T-cell (primary cell): ENCODE measurements at places on chromosomes 5 and 9. TPM values are rescaled to one million over a fixed set of nuclear protein-coding genes. Genes with fewer than 3 reads are reported as not detected.

- no peak for DNase-seq
Measured at GRCh38 chr9:131386281-131386680, 7.6 kb upstream of the PRRC2B start.

Gene HCN1
- total RNA-seq = not detected

Gene IGFBPL1
- total RNA-seq = not detected

DNA sequence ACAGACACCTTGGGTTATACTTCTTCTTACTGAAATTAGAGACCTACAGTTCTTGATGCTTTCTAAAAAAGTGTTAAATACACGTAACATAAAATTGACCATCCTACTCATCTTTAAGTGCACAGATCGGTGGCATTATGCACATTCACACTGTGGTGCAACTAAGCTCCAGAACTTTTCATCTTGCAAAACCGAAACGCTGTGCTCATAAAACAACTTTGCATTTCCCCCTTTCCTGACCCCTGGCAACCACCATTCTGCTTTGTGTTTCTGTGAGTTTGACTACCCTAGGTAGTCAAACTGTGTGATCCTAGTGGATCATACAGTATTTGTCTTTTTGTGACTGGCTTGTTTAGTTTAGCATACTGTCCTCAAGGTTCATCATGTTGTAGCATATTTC is 3.9 kb downstream of the MVB12B start:
- DNase-seq = no peak

Gene LCN6
- total RNA-seq = not detected

Gene FAM174A
- total RNA-seq = 7.9 TPM

GRCh38 chr5:60163762-60164161 is 270.2 kb upstream of the PDE4D start:
- DNase-seq = no peak

Gene TSTD2
- total RNA-seq = 17.9 TPM

Gene PCDHB7
- not detected for total RNA-seq

GRCh38 chr5:122154910-122155309 is 25.6 kb downstream of the ZNF474 start:
- DNase-seq = no peak

DNA sequence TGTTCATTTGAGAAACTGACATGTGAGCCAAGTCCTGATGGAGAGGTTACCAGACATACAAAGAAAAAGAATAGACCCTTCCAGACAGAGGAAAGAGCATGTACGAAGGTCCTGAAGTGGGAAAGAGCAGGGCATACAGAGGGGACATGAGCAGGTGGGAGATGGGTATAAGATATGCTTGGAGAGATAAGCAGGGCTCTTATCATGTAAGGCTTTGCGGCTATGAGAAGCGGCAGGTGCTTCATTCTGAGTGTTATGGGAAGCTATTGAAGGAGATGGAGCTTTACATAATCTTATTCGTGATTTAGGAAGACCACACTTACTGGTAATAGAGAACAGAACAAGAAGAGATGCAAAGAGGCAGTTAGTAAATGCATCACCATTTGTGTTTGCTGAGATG is 417.1 kb downstream of the EBF1 start:
- DNase-seq = no peak

- DNase-seq = no peak
Measured at GRCh38 chr9:72300873-72301272, 64.1 kb downstream of the ZFAND5 start.

- DNase-seq = no peak
Measured at GRCh38 chr9:116484492-116485061, 202.5 kb upstream of the TRIM32 start.

DNA sequence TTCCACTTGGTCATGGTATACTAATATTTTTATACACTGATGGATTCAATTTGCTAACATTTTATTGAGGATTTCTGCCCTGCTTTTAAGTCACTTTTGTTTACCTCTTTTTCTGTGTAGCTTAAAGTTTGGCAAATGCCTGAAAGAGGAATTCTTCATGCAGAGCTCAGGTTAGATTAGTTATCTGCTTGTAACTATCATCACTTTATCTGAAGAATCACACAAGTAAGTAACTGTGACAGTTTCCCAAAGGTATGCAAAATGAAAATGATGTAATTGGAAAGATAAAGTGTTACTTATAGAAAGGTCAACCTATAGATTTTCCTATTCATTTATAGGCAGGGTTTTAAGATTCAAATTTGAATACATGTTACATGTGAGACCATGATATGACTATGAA is 188.8 kb upstream of the ACTBL2 start:
- DNase-seq = no peak

DNA sequence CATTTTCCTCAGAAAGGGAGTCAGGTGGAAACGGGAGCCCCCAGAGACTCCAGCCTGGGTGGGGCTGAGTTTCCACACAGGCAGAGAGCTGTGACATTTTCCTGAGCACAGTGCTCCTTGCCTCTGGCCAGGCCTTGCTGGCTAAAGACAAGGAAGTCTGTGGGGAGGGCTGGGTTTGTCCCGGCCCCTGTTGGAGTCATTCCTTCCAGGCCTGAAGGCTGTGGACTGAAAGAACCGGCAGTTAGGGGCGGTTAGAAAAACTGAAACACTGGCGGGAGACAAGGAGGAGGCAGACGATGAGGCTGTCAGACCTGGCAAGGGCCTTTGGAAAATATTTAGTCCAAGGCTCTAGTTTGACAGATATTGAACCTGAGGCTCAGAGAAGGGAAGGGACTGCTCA is 29.9 kb downstream of the COL15A1 start:
- DNase-seq = no peak

- no peak for DNase-seq
Measured at GRCh38 chr5:67842806-67843205, 372.8 kb upstream of the PIK3R1 start.

Gene DDX46
- total RNA-seq = 53.9 TPM

Gene DMGDH
- total RNA-seq = 0.47 TPM

Gene IFNE
- total RNA-seq = not detected

DNA sequence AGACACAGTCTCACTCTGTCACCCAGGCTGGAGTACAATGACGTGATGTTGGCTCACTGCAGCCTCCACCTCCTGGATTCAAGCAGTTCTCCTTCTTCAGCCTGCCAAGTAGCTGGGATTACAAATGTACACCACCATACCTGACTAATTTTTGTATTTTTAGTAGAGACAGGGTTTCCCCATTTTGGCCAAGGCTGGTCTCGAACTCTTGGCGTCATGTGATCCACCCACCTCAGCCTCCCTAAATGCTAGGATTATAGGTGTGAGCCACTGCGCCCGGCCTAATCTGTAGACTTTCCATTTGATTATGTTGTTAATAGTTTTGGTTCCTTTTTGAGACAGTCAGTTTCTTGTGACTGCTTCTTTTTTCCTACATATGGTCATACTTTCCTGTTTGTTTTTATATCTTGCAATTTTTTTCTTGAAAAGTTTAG is 31.0 kb downstream of the MTREX start:
- DNase-seq = no peak

GRCh38 chr5:78699552-78700153 is 51.1 kb upstream of the LHFPL2 start:
- DNase-seq = no peak

GRCh38 chr9:698276-698675 is 143.2 kb upstream of the DMRT1 start:
- no peak for DNase-seq

- DNase-seq = no peak
Measured at GRCh38 chr5:131186561-131187256, 16.0 kb downstream of the LYRM7 start.

- DNase-seq = no peak
Measured at GRCh38 chr5:135071311-135071710, 37.3 kb upstream of the PITX1 start.

DNA sequence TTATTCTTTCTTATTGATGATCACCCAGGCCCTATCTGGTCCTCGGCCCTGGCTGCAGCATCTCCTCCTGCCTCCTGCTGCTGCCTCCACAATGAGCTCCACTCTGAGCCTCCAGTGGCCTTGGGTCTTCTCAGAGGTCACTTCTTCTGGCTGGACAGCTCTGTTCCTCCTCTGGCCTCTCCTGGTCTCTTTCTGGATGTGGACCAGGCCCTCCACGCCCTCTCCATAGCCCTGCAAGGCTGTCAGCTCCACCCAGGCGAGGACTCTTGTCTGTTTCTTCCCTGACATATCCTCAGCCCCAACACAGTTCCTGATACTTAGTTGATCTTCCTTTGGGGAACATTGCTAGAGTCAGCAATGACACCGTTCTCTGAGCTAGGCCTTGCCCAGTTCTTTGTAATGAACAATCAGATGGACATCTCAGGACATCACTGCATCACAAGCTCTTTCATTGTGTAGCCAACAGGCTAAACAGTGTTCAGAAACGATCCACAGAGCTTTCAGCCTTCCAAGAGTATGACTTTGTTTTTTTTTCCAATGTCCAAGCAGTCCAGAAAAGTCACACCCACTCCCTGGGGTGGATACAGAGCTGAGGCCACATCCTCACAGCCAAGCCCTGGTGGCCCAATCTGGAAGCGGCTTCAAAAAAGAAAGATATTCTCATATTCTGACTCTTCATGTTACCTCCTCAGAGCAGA is 62.5 kb upstream of the DNAH5 start:
- no peak for DNase-seq

Gene RASGRF2
- total RNA-seq = 39.8 TPM

DNA sequence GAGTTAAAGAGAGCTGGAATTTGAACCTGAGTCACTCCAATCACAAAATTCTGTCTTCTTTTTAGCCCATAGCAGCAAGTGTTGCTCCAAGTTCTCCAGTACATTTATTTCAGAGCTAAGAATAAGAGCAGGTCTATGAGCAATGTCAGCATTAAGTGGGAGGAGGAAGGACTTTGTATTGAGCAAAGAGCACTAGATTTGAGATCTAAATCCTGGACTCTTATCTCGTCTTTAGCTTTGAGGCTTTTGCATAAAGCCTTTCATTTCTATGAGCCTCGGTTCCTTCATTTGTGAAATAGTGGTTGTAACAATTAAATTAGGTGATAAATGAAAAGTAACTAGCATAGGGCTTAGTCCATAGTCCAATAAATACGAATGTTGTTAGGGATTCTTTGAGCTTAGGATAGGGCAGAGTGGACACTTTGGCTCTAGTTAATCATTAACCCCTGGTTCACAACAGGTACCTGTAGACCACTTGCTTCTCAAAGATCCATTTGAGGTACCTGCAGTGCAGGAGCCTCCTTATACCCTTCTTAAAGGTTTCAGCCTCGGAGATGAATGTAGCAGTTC is 464.1 kb upstream of the KLF4 start:
- DNase-seq = no peak

DNA sequence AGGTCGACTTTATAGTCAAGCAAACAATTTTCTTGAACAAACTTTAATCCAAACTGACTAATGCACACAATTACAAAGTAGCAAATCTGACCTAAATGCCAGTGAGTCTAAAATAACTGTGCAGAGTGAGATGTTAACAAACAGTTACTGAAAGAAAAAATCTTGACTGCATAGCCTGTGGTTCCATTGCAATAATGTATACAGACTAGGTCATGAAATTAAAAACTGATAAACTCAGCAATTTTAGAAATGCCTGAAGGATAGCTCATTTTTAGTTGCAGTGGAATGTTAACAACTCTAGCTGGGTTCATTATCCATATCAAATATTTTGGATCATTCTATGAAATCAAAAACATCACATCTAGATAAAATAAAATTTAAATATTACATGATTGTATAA is 73.4 kb upstream of the CDH12 start:
- no peak for DNase-seq

Gene GABRA1
- total RNA-seq = not detected
